ENCODE measurements at places on chromosomes 7 and 10.

- no peak for DNase-seq
Observed at GRCh38 chr7:7761340-7761973, 43.0 kb upstream of the RPA3 start.

DNA sequence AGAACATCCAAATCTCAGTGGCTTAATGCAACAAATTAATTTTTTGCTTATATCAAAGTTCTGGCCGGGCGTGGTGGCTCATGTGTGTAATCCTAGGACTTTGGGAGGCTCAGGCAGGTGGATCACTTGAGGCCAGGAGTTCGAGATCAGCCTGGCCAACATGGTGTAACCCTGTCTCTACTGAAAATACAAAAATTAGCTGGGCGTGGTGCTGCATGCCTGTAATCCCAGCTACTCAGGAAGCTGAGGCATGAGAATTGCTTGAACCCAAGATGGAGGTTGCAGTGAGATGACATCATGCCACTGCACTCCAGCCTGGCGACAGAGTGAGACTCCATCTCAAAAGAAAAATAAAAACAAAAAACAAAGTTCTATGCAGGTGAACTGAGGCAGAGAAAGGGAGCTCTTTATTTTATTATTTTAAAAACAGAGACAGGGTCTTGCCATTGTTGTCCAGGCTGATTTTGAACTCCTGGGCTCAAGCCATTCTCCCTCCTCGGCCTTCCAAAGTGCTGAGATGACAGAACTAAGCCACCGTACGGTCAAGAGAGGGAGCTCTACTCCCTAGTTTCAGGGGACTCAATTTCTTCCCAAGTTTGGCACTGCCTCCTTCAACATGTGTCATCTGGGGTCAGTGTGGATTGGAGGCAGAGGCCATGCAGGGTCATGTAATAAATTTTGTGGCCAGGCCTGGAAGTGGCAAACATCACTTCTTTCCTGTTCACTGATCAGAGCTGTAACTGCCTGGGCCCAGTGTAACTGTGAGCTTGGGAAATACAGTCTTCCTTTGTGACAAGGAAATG is 2.4 kb downstream of the ADCK2 start:
- no peak for DNase-seq

GRCh38 chr7:1546274-1546908 is 9.6 kb downstream of the TMEM184A start:
- no peak for DNase-seq

- DNase-seq, result peak; percentile 32
Observed at GRCh38 chr10:43304687-43305333, 37.9 kb upstream of the RASGEF1A start.

- no peak for DNase-seq
Observed at GRCh38 chr7:147803606-147804005, 787.0 kb upstream of the C7orf33 start.

DNA sequence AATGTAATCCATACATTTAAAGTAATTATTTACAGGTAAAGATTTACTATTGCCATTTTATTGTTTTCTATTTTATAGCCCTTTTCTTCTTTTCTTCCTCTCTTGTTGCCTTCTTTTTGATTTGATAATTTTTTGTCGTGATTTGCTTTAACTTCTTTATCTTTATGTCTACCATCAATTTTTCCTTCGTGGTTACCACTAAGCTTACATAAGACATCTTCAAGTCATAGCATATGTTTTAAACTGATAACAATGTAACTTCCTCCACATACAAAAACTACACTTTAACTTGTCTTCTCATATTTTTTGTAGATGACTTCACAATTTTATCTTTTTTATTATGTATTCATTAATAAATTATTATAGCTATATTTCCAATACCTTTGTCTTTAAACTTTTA is 316.6 kb downstream of the PLXDC2 start:
- no peak for DNase-seq

DNA sequence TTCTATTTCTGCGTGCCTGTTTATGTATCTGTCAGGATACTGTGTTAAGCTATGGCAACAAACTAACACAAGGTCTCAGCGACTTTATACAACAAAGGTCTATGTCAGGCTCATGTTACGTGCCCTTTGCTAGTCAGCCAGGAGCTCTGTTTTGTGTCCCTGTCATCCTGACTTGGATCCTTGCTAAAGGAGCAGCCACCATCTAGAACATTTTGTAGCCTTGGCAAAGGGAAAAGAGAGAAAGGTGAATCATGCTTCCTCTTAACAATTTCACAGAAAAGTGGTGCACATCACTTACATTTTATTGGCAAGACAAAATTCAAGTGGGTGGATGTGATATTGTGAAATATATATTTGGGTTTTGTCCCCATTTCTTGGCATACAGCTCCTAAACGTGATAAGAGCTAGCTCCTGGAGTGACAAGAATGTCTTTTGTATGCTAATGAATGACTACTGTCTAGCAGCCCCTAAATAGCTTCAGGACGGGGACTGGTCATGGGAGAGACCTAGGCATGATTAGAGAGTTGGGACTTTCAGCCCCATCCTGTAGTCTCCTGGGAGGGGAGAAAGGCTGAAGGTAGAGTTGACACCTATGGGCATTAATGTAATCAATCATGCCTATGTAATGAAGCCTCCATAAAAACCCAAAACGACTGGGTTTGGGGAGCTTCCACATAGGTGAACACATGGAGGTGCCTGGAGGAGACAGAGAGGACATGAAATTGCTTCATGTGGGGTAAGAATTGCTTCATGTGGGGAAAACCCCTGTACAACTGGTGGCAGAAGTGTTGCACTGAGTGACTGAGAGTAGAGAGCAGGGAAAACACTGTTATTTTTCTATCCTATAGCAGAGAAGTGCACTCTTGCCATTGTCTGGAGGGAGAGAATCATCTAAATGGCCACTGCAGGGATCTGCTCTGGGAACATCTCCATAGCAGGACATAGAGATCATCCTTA is 33.0 kb downstream of the MRPL32 start:
- no peak for DNase-seq
